ENCODE measurements at places on chromosomes 4 and X.

DNA sequence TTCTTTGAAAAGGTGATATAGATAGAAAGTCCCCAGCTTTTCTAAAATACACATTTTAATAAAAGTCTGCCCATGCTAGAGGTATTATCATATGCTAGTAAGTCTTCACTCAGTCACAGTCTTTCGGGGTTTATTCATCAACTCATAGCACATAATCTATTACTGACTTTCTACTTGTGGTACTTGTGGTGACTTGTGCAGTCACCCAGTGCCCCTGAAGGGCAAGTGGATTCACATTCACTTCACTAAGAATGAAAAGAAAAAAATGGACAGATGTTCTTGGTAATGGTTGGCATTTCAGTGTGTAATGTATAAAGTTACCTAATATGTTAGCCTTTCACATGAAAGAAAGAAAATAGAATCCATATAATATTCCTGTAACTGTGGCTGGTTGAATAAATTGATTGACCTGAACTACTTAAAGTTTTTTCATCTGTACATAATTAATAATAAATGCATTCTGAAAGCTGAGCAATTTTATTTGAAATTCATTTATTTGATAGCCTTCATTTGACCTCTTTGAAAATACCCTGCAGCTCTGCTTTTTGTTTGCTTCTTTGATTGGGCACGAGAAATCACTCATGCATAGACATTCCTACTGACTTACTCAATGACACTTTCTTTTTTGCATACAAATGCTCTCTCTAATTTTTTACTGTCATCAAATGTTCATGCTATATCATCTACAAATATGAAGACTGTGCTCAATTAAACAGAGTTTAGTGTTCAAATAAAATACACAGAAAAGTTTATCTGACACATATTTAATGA is 39.5 kb upstream of the ZNF330 start:
- DNase-seq: no peak

- DNase-seq: no peak
Observed at GRCh38 chr4:1487761-1488160, 81.5 kb upstream of the NKX1-1 start.

DNA sequence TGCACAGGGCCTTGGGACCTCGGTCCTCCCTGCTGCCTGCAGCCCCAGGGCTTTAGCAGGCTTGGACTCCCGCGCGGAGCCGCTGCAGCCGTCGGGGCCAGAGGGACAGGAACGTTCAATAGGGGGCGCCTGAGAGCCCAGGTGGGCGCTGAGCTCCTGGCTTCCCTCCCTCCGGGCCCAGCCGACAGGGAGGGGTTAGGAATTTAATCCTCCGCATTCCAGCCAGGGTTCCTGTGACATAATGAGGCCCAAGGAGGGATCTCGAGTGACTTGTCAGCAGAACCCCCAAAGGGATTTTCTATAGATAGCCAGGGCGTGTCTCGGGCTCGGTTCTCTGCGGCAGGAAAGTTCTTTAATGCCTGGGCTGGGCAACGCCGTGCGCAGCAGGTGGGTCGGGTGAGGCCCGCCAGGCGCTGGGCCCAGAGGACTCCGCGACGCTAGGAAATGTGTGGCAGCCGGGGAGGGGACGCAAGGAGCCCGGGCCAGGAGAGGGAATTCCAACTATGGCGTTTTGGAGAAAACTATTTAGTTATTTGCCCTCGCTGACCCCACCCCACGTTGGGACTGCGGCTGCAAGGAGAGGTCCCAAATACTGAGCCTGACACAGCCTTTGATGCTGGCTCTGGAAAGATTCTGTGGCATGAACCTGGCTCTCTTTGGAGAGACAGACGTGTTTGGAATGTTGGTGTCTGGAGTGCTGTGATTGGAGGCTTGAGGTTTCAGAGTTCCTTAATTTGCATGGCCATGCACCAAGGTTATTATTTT is 285.2 kb upstream of the GATB start:
- DNase-seq: no peak

DNA sequence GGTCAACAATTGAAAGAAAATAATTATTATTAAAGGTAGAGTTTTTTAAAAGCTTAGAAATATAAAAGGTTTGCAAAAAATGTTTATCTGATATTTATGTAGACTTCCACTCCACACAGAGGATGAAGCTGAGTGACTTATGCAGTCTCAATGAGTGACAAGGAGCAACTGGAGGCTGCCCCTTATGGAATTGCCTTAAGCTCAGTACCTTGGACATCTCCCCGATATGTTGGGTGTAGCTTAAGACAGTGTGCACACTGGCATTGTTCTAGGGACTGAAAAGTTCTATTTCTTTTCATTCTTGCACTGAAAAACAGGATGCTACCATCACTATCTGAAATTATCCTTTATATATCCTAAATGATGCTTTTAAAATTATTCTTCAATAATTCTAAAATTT is 292.1 kb downstream of the PRDM5 start:
- DNase-seq: peak; percentile 29

DNA sequence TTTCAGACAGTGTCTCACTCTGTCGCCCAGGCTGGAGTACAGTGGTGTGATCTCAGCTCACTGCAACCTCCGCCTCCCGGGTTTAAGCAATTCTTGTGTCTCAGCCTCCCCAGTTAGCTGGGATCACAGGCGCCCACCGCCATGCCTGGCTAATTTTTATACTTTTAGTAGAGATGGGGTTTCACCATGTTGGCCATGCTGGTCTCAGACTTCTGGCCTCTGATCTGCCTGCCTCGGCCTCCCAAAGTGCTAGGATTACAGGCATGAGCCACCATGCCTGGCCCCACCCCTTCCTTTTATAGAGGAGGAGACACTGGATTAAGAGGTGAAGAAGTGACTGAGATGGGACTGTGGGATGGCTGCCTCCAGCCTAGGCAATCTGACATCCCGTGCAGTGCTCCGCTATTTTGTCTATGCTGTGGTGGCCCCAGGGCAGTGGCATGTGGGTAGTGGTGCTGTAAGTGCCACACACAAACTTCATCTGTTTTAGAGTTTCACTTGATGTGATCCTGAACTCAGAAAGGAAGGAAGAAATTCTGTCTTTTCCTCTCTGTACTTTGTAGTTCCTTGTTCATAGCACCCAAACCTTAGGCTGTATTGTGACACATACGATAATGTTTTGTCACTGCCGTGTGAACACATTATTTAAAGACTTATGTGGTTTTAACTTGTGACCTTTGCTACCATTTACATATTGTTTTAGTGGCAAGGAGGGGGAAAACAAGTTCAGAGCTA is 48.9 kb downstream of the FNIP2 start:
- DNase-seq: no peak
